ENCODE measurements at places on chromosomes 2 and 18. TPM values are rescaled to one million over a fixed set of nuclear protein-coding genes. Genes with fewer than 3 reads are reported as not detected.

The LBH gene
- 61.0 TPM for total RNA-seq

The PCARE gene
- total RNA-seq, result not detected

The GCG gene
- not detected for total RNA-seq

The PARD3B gene
- 0.88 TPM for total RNA-seq

The NYAP2 gene
- not detected for total RNA-seq

The SPRED2 gene
- total RNA-seq, result 34.2 TPM

The C2orf15 gene
- 0.64 TPM for total RNA-seq

The CAMKMT gene
- total RNA-seq, result 3.8 TPM

The KIF5C gene
- total RNA-seq, result 0.39 TPM

The SH3RF3 gene
- 0.50 TPM for total RNA-seq

The ANKRD23 gene
- 2.3 TPM for total RNA-seq

The ERLEC1 gene
- 62.2 TPM for total RNA-seq

The CD302 gene
- total RNA-seq, result 2.3 TPM
